A549 treated with Mapracorat at 1 μM for 4 hours (cell line): ENCODE measurements at places on chromosomes 7 and 10. TPM values are rescaled to one million over a fixed set of nuclear protein-coding genes. Genes with fewer than 3 reads are reported as not detected.

The ABCB1 gene
- total RNA-seq = 0.20 to 0.51 TPM in 2 of 5 replicates, not detected in the others

The ZRANB1 gene
- total RNA-seq = 7.5 to 9.3 TPM (median 8.9 TPM) in 5 replicates

The ELOVL3 gene
- 0.22 to 0.53 TPM (median 0.26 TPM) in 5 replicates for total RNA-seq

The OR13A1 gene
- total RNA-seq = not detected in 5 replicates

The GSDME gene
- total RNA-seq = 34.9 to 51.2 TPM (median 42.2 TPM) in 5 replicates

The FRAT1 gene
- total RNA-seq = 1.2 to 2.8 TPM (median 1.6 TPM) in 5 replicates

The ATE1 gene
- total RNA-seq = 14.0 to 21.8 TPM (median 18.9 TPM) in 5 replicates

The STOX1 gene
- total RNA-seq = 0.33 to 0.86 TPM (median 0.60 TPM) in 5 replicates

The CHST3 gene
- total RNA-seq = 41.1 to 53.7 TPM (median 47.1 TPM) in 5 replicates

The OPN4 gene
- total RNA-seq = not detected in 5 replicates

The CCDC3 gene
- 0.98 to 1.4 TPM (median 1.3 TPM) in 5 replicates for total RNA-seq

The FXYD4 gene
- total RNA-seq = not detected in 5 replicates

The SLC39A12 gene
- total RNA-seq = not detected in 5 replicates

The TM9SF3 gene
- 53.6 to 85.4 TPM (median 80.7 TPM) in 5 replicates for total RNA-seq

The TET1 gene
- total RNA-seq = 0.41 to 0.65 TPM (median 0.56 TPM) in 5 replicates

The FRMD4A gene
- 2.5 to 4.2 TPM (median 3.6 TPM) in 5 replicates for total RNA-seq
